Stimulated activated CD4-positive, alpha-beta T cell treated with anti-CD3 and anti-CD28 coated beads, TNF-alpha, amount 100 ng/mL, for 1 hour (primary cell): ENCODE measurements at places on chromosomes 11 and 22.

DNA sequence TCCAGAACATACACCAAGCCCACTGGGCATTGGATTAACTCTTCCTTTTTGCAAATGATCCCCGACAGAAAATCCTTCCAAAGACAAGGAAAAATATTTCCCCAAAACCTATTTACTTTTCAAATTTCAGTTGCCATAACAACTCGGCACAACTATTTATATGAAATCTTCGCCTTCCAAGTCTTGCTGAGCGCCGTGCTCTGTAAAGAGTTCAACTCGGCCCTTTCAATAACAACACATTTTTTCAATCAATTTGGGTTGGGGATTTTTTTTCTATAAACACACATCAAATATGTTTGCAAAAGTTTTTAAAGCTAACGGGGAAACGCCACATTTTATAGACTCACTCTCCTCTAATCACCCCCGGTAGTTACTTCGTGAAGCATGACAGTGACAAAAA, 333.8 kb downstream of the MN1 start:
- DNase-seq: no peak

DNA sequence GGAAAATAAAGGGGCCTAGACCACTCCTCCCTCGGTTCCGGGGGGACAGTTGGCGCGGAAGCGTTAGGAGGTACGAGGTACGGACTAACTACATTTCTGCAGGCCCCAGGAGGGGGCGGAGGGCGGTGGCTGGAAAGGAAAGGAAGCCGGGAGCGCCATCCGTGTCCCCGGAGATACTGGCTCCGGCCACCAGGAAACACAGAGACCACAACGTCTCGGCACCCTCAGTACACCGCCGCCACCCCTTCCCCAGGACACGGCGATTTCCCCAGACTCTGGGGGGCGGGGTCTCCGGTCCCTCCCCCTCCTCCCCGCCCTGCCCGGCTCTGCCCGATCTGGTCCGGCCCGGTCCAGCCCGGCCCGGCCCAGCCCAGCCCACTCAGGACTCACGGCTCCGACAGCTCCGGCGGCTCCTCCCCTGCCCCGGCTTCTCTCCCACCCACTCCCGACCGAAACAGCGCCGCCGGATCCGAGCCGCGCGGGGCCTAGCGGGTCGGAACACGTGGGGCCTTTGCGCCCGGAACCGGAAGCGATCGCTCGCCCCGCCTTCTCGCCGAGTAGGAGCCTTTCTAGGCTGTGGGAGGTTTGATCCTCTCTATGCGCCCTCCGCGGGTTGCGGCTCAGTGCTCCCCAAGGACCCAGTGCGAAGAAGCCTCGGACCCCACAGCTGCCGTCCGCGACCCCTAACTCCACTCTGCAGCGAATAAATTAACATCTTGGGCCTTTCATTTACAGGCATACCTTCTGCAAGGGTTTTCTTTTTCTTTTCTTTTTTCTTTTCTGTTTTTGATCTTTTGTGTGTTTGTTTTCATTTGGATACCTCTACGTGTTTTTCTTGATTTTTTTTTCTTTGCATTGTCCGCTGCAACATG, at the start of gene ZNF202:
ZNF202 (minus strand) TSS at position 502 of the 872 bp plus-strand sequence. CDS start 10,772 bp downstream, outside the sequence.
- DNase-seq: peak; percentile 86

- DNase-seq: no peak
Observed at GRCh38 chr22:23212061-23213021, 32.0 kb downstream of the BCR start.

- DNase-seq: no peak
Observed at GRCh38 chr11:35030716-35031213, 108.2 kb upstream of the CD44 start.

- no peak for DNase-seq
Observed at GRCh38 chr22:29253561-29254285, 14.1 kb downstream of the RHBDD3 start.

- no peak for DNase-seq
Observed at GRCh38 chr11:2724653-2725367, 25.0 kb upstream of the KCNQ1OT1 start.

DNA sequence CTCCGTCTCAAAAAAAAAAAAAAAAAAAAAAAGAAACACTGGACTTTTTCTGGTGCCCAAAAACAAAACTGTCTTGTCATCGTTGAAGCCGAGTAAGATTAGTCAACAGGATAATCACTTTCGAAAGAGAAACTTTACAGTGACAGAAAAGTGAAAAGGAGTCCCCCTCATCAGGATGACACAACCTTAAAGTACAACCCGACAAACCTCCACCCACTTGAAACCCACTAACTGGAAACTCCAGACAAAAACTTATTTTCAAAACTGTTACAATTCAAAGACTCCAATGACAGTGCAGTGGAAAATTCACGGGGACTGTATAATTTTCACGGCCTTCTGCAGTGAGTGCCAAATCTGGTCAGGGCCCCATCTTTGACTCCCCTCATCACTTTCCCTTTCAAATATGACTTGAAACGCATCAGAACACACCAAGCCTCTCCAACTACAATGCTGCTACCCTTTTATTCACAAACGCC, 1.3 kb downstream of the DENND5A start:
- DNase-seq: no peak

- DNase-seq: no peak
Observed at GRCh38 chr11:32033491-32033890, 57.4 kb upstream of the RCN1 start.

DNA sequence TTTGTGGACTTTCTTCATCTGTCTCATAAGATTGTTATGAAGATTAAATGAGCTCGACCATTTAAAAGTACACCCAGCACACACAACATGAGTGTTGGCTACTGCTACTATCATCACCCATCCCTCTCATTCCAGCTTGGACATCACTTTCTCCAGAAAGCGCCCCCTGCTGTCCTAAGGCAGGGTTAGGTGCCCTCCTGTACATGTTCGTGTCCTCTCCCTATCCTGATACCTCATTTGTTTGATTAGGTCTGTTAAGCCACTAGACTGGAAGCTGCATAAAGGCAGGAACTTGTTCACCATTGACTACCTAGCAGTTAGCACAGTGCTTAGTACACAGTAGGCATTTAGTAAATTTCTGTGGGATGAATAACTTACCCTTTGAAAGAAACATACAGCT, 85.5 kb downstream of the ENTHD1 start:
- no peak for DNase-seq

- no peak for DNase-seq
Observed at GRCh38 chr22:27581688-27582087, 219.9 kb downstream of the MN1 start.

- DNase-seq: no peak
Observed at GRCh38 chr11:134527382-134528243, 115.6 kb upstream of the B3GAT1 start.

- no peak for DNase-seq
Observed at GRCh38 chr11:87326594-87326993, 288.9 kb downstream of the TMEM135 start.

- DNase-seq: no peak
Observed at GRCh38 chr11:59078435-59078834, 7.7 kb upstream of the GLYATL1B start.

- no peak for DNase-seq
Observed at GRCh38 chr11:60493454-60493853, 876 bp downstream of the MS4A12 start.

DNA sequence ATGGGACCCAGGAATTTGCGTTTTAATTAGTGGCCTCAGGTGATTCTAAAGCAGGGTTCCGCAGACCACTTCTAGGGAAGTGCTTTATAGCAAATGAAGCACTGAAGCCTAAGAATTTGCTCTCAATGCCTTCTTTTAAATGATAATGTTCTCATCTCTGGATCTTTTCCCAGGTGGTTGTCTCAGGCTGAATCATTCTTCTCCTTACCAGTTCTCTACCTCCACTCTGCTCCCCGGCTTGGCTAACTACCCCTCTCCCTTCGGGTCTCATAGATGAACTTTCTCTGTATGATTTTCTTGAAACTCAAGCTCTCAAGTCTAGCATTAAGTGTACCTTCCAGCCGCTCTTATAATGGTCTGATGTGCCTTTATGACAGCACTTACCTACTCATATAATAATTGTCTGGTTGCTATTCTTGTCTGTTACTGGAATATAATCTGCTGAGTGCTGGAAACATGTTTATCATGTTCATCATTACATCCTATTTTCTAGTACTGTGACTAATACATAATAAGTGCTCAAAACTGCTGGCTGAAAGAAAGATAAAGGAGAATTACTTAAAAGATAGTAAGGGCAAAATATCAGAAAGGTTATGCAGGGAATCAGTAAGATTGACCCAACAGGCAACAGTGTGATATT, 195.9 kb upstream of the SESN3 start:
- no peak for DNase-seq

DNA sequence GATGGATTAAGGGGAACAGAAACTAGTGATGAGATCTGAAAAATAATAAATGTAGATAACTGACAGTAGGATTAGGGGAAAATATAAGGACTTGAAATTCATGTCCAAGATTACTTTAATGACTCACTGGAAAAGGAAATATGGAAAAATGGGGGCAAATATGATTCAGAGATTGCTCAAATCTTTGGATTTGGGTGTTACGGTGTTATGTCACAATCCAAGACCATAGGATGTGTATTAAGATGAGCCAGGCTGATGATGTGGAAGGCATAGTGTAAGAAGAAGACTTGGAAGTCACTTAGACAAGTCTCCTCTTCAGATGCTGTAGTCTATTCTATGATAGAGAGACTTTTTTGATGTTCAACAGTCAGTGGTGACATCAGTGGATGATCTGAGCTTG, 323.7 kb downstream of the LUZP2 start:
- DNase-seq: no peak

DNA sequence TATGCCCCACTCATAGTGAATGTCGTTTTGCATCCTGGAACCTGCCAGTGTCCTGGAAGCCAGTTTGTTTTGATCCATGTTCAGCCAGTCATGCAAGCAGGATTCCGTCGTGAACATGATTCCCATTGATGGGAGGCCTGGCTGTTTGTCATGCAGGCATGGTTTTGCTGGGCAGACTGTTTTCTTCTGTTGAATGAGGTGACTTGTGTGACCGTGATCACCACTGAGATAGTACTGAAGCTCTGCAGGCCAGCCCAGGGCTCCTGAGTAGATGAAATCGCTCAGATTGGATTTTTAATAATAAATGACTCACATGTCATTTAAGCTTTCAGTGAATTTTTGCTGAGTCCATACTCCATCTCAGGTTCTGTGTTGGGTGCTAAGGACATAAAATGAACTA, 117.8 kb downstream of the PDE2A start:
- no peak for DNase-seq
